ENCODE measurements at places on chromosomes 16 and 17.

DNA sequence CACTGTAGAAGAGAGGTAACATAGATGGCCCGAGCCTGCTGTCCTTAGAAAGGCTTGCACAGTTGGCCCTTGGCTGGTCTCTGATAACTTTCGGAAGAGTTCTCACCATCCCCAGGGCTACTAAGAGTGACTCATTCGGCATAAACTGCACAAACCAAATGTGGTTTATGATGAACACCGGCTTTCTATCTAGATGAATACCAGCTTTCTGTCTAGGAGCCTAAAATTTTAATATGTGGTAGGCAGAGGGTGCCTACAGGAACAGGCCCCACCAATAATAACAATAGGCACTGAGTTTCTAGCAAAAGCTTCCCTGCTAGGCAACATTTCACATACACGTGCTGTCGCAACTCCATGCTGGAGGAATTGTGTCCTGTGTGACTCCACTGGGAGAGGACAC lies 15.4 kb downstream of the CNOT1 start:
- DNase-seq, result no peak

GRCh38 chr16:825341-826061 lies 25.0 kb upstream of the GNG13 start:
- no peak for DNase-seq

DNA sequence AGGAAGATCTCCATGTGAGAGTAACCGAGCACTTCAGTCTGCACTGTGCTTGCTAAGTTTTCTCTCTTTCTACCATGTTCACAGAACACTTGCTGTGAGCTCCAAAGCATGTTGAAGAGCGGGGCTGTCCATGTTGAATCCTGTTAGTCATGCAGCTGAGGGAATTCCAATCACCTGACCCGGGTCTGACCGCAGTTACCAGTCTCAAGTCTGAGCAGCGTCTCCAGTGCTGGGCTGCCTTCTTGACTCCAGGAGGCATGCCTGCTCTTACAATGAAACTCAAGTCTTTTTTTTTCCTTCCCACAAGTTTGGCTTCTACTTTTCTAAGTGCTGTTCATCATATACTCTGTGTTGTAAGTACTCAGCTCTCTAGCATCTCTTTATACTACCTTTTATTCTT lies 44.3 kb downstream of the HOXB1 start:
- DNase-seq, result no peak

DNA sequence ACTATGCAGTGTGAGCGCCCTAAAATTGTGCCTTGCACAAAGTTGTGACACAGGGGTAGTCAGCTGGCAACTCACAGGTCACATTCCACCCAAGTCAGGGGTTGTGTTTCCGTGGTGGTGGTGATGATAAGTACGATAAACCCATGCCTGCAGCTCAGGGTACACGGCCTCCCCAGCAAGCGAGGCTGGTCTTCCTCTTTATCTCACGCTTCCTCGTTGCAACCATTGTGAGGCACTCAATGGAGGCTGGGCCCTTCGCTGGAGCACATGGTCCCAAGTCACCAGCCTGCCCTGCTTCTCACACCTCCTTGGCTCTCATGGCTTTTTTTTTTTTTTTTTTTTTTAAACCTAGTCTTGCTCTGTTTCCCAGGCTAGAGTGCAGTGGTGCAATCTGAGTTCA lies 307.5 kb downstream of the CPPED1 start:
- no peak for DNase-seq

GRCh38 chr17:305090-305976 lies 47.3 kb downstream of the RPH3AL start:
- DNase-seq, result no peak

DNA sequence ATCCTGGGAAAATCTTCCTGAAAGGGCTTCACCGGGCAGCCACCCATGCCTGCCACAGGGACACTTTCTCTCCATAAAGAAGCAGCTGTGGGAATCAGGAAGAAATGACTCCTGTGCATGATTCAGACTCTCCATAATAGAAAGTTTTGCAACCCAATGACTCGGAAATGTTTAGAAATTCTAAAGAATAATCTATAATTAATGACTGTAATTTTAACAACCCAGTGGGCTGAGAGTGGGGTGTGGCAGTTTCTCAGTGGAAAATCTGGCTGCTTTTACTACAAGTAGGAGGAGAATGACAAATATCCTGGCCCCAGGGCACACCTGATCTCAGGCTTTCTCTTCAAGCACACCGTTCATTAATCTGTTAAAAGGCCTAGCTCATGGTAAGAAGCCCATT lies 25.7 kb downstream of the IRF8 start:
- DNase-seq, result no peak

DNA sequence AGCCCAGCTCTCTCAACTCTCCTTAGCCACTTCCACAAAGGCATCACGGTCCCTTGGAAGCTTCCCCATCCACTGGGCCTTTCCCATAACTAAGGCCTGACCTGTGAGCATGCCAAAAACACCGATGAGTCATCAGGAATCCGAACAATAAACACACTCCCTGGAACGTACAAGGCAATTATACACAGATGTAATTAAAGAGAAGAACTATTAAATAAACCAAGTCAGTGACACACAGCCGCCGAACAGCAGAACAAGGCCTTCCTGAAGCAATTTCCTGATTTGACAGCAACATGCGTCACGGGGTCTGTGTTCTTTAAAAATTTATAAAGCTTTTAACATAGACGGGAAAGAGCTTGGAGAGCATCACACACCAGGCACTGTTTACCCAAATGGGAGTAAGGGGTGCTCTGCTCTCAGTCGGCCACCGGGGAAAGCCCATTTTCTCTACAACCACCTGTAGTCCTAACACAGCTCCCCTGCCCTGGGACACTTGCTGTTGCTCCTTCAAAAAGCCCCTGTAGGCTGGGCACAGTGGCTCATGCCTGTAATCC lies 29.4 kb downstream of the COG7 start:
- DNase-seq, result no peak

- DNase-seq, result no peak
These were observed 12.6 kb downstream of the OSBPL7 start for GRCh38 chr17:47808830-47809480.

GRCh38 chr17:57442914-57443571 lies 186.7 kb downstream of the MSI2 start:
- DNase-seq, result no peak

GRCh38 chr17:29038085-29038795 lies 4.7 kb upstream of the PIPOX start:
- no peak for DNase-seq
